A172 (cell line): ENCODE measurements at places on chromosomes 12 and 14. TPM values are rescaled to one million over a fixed set of nuclear protein-coding genes. Genes with fewer than 3 reads are reported as not detected.

TEP1 gene
- total RNA-seq: 4.8 and 9.0 TPM in 2 replicates

MYF5 gene
- total RNA-seq: not detected in 2 replicates

TSPAN19 gene
- total RNA-seq: not detected in 2 replicates

MYO1H gene
- total RNA-seq: not detected in 2 replicates

DNA sequence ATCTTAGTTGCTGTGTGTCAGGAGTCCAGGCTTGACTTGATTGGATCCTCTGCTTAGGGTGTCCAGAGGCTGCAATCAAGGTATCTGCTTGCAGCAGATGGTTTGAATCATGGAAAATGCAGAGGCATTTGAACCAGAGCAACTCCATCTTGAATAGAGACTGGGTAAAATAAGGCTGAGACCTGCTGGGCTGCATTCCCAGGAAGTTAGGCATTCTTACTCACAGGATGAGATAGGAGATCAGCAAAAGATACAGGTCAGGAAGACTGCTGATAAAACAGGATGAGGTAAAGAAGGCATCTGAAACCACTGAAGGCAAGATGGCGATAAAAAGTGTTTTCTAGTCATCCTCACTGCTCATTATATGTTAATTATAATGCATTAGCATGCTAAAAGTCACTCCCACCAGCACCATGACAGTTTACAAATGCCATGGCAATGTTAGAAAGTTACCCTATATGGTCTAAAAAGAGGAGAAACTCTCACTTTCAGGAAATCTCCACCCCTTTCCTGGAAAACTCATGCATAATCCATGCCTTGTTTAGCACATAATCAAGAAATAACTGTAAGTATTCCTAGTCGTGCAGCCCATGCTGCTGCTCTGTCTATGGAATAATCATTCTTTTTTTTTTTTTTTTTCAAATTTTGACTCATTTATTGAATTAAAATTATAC is 218.3 kb upstream of the CPNE8 start:
- peak; percentile 56 for DNase-seq

- peak; percentile 14 for DNase-seq
These were observed 32.3 kb downstream of the KCNK13 start for GRCh38 chr14:90093942-90094595.

- DNase-seq: no peak
These were observed 49.5 kb upstream of the RTRAF start for GRCh38 chr14:51939755-51940301.

DNA sequence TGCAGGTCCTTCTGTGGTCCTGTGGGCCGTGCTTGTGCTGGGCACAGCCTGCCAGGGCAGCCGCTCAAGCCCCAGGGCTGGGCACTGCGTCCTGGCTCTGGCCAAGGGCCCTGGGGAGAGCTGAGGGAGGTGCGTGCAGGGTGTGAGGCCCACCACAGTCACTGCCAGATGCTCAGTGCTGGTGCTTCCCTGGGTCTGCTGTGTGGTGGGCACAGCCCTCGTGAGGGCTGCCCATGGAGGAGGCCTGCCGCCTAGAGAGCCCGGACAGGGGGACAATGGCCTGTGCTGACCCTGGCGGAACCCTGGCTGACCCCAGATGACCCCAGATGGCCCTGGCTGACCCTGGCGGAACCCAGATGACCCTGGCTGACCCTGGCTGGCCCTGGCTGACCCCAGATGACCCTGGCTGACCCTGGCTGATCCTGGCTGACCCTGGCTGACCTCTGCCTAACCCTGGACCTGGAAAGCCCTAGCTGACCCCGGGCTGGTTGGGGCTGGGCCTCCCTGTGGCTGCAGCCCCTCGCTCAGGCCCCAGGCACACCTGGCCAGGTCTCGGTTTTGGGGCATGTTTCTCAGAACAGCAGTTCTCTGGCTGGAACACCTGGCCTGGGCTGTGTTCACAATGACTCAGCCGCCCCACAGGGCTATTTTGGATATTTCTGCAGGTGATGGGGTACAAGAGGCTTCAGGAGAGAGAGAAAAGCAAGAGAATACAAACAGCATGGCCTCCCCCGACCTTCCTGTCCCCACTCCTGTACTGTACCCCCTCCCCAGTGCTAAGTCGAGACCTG is 55.4 kb downstream of the TMEM121 start:
- DNase-seq: no peak

- DNase-seq: peak; percentile 78
These were observed 47.9 kb downstream of the FGD6 start for GRCh38 chr12:95169368-95169767.

GRCh38 chr12:6462234-6462995 is 8.1 kb downstream of the VAMP1 start:
- DNase-seq: no peak

DNA sequence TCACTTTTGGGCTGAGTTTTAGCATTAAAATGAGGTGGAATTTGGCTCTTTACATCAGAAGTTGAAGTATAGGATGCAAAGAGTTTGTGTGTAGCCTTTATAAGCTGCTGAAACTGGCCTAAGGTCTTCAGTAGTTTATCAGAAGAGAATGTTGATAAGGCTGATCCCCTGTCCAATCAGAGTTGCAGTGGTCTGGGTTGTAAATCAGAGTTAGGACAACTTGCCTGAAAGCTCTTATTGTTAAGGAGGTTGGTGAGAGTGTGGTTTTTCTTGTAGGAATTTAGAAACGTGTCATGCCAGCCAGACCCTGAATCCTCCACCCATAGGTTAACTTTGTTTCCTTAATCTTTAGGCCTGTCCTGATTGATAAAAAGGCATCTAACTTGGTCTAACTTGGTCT is 143.5 kb downstream of the ST8SIA1 start:
- peak; percentile 5 for DNase-seq

DNA sequence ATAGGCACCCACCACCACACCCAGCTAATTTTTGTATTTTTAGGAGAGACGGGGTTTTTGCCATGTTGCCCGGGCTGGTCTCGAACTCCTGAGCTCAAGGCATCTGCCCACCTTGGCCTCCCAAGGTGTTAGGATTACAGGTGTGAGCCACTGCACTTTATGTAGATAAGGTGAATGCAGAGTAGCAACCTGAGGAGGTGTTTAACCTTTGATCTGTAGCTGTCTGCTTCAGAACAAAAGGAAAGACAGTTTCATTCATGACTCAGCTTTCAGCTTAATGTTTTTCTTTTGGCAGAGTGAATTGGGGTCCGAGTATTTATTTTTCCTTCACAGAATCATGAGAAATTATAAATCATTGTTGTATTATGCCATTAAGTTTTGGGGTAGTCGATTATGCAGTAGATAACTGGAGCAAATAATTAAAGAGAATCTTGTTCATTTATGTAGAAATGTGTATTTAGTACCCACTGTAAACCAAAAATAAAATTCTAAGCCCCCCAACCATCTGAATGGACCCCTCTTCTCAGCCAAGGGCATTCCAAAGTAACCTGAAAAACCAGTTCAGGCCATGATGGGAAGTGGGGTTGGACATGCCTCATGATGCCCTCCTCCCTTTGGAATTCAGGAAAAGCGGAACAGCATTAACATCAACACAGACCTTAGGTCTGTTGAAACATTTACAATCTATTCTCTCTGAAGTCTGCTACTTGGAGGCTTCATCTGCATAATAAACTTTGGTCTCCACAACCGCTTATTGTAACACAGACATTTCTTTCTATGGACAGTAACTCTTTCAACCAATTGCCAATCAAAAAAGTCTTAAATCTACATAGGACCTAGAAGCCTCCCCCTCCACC is 10.7 kb upstream of the STX2 start:
- DNase-seq: no peak

GRCh38 chr14:93712838-93713724 is 75.2 kb downstream of the PRIMA1 start:
- no peak for DNase-seq

DNA sequence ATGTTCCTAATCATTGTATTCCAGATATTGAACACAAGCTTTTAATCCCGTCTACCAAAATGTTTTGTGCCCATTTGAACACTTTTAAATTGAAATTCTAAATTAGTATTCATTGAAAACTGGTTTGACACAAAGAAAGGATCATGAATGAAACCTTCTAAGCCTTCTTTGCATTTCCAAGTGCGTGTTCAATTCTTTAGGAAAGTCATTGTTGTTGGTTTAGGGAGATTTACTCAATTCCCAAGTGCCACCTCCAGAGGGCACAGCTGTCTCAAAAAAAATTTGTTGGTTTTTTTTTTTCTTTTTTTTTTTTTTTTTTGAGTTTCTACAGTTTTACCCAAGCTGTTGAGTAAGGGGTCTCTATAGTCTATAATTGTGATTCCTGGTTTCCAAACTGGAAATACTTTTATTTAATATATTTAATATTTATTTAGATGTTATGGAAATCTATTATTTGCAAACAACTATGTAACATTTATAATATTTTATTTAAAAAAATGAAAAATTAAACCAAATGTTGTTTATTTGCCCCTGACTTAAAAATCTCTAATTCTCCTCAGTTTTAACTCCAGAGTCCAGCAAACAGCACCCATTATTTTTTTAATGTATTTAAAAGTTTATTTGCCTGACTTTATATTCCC is 79.9 kb downstream of the NEDD1 start:
- DNase-seq: peak; percentile 4

DNA sequence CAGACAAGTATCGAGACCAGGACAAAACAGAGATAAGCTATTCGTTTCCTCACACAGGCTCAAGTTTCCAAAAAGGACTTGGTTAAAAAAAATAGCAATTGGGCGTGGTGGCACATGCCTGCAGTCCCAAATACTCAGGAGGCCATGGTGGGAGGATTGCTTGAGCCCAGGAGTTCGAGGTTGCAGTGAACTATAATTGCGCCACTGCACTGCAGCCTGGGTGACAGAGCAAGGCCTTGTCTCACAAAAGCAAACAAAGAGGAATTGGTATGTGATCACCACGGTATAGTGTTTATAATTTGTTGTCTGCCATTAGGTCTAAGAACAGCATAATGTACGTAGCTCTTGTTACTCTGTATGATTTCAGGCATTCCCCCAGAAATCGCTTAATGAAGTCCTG is 175.3 kb downstream of the DERA start:
- DNase-seq: no peak

DNA sequence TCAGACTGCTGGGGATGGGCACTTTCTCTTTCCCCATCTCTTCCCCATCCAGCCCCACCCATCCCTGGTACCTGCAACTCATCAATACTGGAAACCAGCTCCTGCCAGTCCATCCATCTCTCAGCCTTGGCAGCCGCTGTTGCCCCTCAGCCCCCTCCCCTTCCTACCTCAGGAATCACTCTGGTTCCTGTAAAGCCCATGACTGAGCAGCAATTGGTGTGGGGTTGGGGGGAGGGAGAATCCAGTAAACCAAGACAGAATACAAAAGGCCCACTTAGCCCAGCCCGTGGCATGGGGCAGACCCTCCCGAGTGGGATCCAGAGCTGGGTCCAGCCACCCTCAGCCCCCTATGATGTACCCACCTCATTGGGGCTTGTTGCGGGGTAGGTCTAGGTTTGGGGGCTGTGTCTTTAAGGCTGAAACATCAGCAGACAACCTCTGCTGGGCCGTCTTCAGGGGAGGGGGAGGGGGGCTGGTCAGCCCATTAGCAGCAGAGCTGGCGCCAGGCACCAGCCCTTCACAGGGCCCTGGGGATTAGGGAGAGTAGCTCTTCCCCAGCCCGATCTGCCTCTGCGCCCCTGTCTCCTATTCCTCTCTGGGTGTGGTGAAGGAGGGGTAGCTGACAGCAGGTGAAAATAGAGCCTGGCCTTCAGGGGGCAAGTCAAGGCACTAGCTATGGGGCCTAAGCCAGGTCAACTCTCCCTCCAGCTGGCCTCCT is 702 bp upstream of the PRPH start:
- no peak for DNase-seq

- no peak for DNase-seq
These were observed 3.6 kb downstream of the PAPLN start for GRCh38 chr14:73240816-73241480.

GRCh38 chr12:26193539-26193938 is 1.8 kb upstream of the SSPN start:
- no peak for DNase-seq

DNA sequence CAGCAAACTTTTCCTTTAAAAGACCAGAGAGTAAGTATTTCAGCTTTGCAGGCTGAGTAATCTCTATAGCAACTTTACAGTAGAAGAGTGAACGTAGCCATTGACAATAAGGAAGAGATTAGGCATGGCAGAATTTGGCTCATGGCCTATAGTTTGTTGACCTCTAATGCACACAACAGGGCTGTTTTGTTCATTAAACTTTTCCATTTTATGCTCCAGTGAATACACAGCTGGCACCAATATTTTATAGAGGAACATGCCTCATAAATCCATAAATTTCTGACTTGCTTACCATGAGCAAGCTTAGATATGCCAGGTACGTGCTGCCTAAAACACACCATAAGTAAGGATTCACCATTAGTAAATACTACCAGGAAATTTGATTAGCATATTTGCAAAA is 609.0 kb upstream of the STXBP6 start:
- DNase-seq: no peak

DNA sequence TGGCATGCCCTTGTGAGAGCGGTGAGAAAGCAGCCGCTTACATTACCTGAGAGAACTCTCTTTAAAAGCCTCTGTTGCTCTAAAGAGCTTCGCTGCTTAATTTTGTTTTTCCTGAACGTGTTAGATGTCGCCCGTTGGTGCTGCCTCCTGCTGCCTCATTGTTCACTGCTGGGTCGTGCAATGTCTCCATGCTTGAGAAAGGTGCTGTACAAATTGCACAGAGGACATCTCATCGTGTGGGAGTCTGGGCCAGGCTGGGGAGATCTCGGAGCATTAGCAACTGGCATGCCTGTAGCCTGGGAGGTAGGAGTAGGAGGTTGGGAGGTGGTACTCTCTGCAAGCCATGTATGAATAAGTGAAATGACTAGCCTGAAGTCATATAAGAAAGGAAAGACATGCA is 686.0 kb downstream of the NOVA1 start:
- no peak for DNase-seq

GRCh38 chr14:56210571-56210970 is 92.4 kb downstream of the PELI2 start:
- DNase-seq: no peak

DNA sequence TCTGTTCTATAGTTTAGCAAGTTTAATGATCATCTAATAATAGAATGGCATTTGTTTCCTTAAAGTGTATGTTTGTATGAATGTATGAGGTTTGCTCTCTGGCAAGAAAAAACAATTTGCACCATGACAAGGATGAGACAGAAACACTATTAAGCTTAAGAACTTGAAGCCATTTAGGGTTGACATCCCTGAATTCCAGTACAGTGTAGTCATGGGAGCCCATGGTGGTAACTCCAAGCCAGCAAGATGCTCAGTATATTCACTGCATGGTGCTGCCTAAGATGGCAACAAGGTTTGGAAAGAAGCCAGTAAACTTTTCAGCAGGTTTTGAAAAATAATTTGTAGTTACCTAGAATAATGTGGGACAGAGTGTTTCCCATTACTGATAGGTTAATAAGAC is 158.6 kb downstream of the PRIMA1 start:
- no peak for DNase-seq

- peak; percentile 1 for DNase-seq
These were observed 118.7 kb upstream of the CDKN3 start for GRCh38 chr14:54278087-54278486.
